ENCODE measurements at places on chromosomes 1 and 21.

DNA sequence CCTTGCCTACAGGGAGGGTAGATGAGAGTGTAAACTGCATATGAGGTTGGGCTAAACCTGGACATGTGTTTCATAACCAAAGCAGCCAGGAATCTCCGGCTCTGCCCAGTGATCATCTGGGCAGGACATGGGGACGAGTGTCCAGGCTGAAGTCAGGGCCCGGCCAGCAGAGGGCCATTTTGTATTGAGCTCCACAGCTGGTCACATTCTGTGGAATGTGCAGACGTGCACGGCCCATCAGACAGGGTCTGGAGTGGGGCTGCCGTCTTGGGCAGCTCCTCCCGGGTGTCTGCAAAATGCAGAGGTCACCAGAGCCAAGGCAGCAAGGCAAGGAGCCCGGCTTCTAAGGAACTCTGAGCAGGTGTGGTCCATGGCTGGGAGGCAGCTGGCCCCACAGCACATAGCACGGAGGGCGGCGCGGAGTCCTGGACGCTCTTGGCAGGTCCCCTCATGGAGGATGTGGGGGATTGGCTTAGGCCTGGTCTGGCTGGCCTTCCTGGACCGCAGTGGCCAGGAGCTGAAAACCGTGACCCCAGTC is 6.2 kb downstream of the LRRC3 start:
- DNase-seq: no peak

- DNase-seq: no peak
These were observed 16.2 kb downstream of the PROX1 start for GRCh38 chr1:214004014-214004413.

DNA sequence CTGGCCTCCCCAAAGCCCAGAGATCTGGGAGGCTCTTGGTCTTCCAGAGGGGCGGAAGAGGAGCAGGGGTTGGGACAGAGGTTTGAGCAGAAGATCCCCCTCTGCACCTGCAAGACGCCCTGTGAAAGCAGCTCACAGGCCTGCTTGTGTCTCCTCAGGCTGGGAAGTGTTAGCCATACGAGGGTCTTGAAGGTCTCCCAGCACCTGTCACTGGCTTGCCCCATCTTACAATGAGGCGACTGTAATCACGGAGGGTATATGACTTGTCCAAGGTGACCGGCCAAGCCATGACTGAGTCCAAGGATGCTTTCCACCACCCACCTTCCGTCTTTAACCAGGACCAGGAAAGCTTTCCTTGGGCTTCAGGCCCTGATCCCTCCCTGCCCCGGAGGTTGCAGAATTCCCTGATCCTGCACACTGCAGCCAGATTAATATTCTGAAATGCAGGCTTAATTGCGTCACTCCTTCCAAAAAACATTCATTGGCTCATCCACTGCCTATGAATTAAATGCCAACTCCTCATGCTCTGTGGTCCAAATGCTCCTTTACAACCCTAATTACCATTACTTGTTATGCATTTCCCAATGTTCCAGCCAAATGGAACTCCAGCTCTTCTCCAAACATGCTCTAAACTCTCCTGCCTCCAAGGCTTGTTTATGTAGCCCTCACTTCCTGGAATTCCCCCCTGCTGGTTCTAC is 64.0 kb downstream of the DDX20 start:
- DNase-seq: no peak

DNA sequence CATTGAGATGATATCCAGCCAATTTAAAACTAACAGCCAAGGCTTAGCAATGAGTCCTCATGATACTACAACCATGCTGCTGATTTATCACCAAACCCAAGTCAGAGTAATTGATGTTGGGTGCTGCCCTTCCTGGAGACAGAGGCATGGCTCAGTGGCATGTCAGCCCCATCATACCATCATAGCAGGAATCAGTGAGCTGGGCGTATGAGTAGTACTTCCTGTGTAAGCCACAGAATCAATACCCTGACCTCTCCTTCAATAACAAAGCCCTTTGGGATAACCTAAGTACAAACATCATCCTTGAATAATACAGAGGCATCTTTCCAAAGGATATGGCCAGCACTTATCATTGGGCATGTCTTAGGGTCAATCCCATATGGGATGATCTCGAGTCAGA is 3.0 kb upstream of the LCE1E start:
- DNase-seq: no peak

- no peak for DNase-seq
These were observed 180.1 kb upstream of the ESRRG start for GRCh38 chr1:216903382-216903740.

Data from activated CD4-positive, alpha-beta T cell treated with anti-CD3 and anti-CD28 coated beads, Interleukin-2, amount 10 ng/mL, durations not matched to agents 7 days and 5 days (primary cell).